Diencephalon (tissue), 1 donor: ENCODE measurements at places on chromosomes 5 and 9. TPM values are rescaled to one million over a fixed set of nuclear protein-coding genes. Genes with fewer than 3 reads are reported as not detected.

The LCN12 gene
- total RNA-seq = 0.46 TPM

The GFRA3 gene
- total RNA-seq = not detected

The FOXD4L6 gene
- 0.46 TPM for total RNA-seq

The TAF11L10 gene
- total RNA-seq = not detected

The ANAPC2 gene
- total RNA-seq = 24.0 TPM

The HEMGN gene
- total RNA-seq = 4.2 TPM

The HMMR gene
- total RNA-seq = 4.4 TPM

The EFNA5 gene
- total RNA-seq = 22.6 TPM

The DIMT1 gene
- 15.2 TPM for total RNA-seq

The TMEM171 gene
- total RNA-seq = 0.23 TPM
